NCI-H524 treated with DMSO at 0.1 percent for 48 hours (cell line): ENCODE measurements at places on chromosomes 2 and 18.

- no peak for DNase-seq
Measured at GRCh38 chr18:67358947-67359346, 157.6 kb downstream of the DSEL start.

- no peak for DNase-seq
Measured at GRCh38 chr2:31778153-31778552, 197.4 kb upstream of the SRD5A2 start.

GRCh38 chr2:28471214-28471613 is 24.6 kb upstream of the PLB1 start:
- DNase-seq: no peak

GRCh38 chr2:138943470-138943869 is 163.3 kb upstream of the NXPH2 start:
- no peak for DNase-seq
